ENCODE measurements at places on chromosomes 4 and X. TPM values are rescaled to one million over a fixed set of nuclear protein-coding genes. Genes with fewer than 3 reads are reported as not detected.

The PPP2R2C gene
- total RNA-seq, result 0.54 TPM

The NLGN4X gene
- total RNA-seq, result 2.0 TPM

The XG gene
- total RNA-seq, result 0.11 TPM

The VCX2 gene
- not detected for total RNA-seq

The HSFX4 gene
- not detected for total RNA-seq

The KCNE5 gene
- total RNA-seq, result not detected

The PNMA6F gene
- not detected for total RNA-seq

The ERVMER34-1 gene
- 0.09 TPM for total RNA-seq

The RTL5 gene
- total RNA-seq, result 0.33 TPM

The OTUD5 gene
- total RNA-seq, result 26.0 TPM

The MTMR8 gene
- total RNA-seq, result 0.17 TPM

The LARP7 gene
- 26.8 TPM for total RNA-seq

The TBC1D25 gene
- total RNA-seq, result 6.2 TPM

The SYTL4 gene
- 26.8 TPM for total RNA-seq

Measured in dermis lymphatic vessel endothelial cell (primary cell).